GM13977 (cell line): ENCODE measurements at places on chromosomes 1 and 21.

DNA sequence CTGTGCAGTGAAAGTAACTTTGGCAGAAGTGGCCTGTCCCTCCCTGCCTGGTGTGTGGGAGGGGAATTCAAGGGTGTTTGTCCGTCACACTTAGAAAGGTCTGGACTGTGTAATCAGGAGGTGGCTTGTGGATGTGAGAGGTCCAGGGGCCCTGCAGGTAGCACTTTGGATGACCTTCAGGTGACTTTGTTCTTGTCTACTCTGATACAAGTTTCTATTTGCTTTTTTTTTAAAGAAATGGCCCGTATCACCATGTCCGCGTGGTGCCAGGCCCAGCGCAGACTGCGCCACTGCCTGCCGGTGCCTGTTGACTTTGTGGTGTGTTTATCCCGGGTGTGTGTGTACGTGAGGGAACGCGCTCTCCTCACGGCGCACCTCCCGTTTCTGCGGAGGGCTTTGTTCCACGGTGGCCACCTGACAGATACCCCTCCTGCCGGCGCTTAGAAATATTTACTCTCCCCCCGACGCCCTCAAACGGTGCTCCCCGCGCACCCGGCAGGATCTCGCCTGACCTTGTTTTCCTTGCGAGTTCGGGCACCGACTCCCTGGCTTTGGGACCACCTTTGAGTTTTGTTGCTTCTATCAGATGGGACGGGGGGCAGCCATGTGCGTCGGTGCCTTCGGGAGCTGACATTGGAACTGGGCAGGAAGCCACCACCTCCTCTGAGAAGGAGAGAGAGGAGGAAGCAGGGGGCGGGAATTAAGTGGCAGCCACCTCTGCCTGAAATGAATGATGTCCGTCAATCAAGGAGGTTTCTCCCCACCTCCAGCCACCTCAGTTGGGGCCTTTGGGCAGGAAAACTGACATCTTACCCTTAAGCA is 119.4 kb downstream of the PRDM16 start:
- no peak for DNase-seq

DNA sequence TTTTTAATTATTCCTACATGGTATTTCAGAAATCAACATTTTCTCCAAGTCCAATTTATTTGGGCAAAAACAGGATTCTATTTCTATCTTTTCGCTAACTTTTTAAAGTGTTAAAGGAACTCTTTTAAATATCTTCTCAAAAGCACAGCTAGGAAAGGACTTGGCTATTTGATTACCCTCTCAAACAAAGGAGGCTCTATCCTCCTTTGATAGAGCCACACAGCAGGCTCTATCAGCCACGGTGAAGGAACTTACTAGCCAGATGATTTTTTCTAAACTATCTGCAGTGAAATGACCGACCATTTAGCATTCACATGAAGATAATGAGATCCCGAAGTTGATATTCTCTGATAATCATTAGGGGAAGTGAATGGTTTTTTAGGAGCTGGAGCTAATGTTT is 9.1 kb downstream of the ANGPTL7 start:
- no peak for DNase-seq

DNA sequence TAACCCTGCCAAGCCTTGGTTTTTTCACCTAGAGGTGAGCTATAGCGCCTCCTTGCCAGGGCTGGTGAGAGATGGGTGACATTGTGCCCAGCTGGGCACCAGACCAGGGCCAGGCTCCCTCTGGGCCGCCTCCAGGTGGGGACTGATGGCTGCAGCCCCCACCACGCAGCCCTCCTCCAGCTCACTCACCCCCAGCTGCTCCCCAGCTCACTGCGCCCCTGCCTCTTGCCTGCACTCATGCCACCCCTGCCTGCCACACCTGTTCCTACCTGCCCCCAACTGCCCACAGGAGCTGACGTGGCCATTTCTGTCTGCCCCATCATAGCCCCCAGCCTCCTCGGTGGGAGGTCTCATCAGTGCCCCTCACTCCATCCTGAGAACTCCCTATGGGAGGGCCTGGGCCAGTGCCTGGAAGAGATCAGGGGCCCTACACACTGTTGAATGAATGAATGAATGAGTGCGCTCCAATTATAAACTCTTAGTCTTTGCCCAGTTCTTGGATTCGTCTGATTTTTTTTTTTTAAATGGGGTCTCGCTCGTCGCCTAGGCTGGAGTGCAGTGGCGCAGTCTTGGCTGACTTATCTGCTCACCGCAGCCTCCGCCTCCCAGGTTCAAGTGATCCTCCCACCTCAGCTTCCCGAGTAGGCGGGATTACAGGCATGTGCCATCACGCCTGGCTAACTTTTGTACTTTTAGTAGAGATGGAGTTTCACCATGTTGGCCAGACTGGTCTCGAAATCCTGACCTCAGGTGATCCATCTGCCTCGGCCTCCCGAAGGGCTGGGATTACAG is 26.4 kb upstream of the VPS13D start:
- no peak for DNase-seq

DNA sequence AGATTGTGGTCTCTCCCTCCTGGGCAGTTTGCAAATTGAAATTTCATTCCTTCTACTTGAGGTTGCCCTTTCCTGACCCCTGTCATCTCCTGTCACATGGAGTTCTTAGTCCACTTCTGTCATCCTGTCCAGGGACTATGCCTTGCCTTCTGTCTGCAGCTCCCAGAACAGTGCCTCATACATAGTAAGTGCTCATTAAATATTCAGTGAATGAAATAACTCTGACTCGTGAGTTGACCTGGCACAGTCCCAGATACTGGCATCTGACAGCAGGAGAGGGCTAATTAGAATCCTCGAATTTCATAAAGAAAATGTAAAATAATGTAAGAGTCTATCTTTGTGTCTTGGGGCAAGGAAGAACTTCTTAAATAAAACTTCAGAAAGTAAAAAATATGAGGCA is 50.8 kb downstream of the CNIH3 start:
- DNase-seq = no peak

GRCh38 chr21:42343963-42344510 is 6.8 kb downstream of the TFF2 start:
- DNase-seq = no peak

- DNase-seq = peak; percentile 57
Measured at GRCh38 chr1:66399888-66400529, 133.9 kb upstream of the SGIP1 start.

GRCh38 chr1:204080163-204080903 is 7.4 kb downstream of the SOX13 start:
- no peak for DNase-seq

- no peak for DNase-seq
Measured at GRCh38 chr1:168739908-168740307, 10.9 kb upstream of the DPT start.
